ENCODE measurements at places on chromosomes 5 and 9.

- no peak for DNase-seq
Observed at GRCh38 chr5:96252596-96252995, 180.5 kb downstream of the PCSK1 start.

DNA sequence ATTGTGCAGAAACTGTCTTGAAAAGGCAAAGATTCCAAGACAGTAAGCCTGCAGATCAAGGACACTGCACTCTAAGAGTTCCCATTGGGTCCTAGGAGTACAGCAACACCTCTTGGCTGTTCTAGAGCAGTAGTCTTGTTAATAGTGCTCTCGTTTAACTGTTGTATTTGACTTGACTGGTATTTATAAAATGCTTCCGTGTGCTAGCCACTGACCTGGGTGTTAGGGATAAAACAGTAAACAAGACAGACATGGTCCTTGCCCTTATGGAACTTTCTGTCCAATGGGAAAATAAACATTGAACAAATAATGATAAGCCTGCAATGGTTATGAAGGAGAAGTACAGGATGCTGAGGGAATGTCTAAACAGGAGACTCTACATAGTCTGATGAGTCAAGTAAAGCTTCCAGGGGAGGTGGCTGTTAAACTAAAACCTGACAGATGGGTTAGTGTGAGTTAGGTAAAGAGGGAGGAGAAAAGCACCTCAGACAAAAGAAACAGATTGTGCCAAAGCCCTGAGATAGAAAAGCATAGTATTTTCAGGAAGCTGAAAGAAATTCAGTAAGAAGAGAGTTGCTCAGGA is 33.3 kb downstream of the TDRD7 start:
- no peak for DNase-seq

GRCh38 chr5:124677374-124678351 is 68.8 kb downstream of the ZNF608 start:
- DNase-seq, result peak; percentile 25

DNA sequence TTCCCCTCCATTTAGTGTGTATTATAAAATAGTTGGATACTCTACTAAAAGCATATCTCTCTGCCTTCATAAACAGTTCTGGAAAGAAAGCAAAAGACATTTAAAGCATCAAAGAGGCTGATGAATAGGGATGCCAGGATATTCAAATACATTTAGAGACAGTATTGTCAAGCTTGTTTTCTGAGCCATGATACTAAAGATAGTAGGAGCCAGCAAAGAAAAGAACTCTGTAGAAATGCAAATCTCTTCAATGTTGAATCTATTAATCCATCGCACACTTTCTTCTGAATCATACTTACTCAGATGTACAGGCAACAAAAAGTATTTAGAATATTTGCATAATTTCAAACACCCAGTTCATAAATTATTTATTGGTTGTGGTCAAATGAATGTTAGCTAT is 207.1 kb upstream of the MEF2C start:
- DNase-seq, result no peak

- no peak for DNase-seq
Observed at GRCh38 chr5:145872486-145872885, 328 bp downstream of the GRXCR2 start.

- DNase-seq, result no peak
Observed at GRCh38 chr5:40233268-40233667, 446.4 kb upstream of the PTGER4 start.

DNA sequence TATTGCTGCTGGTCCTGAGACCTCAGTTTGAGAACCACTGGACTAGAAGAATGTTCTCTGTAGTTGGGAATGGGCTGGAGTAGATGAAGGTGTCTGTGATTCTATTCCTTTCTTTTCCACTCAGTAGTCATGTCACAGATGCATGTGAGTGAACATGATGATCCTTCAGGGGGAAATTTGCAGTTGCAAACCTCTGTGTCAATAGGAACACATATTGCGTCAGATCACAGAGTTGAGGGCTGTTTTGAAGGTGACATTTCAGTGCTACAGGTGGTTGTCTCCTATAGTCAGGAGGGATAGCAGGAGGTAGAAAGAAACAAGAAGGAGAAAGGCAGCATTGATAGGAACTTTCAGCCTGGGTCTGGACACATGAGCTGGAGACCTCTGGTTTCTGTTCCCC is 239.3 kb downstream of the ARHGEF28 start:
- DNase-seq, result no peak

DNA sequence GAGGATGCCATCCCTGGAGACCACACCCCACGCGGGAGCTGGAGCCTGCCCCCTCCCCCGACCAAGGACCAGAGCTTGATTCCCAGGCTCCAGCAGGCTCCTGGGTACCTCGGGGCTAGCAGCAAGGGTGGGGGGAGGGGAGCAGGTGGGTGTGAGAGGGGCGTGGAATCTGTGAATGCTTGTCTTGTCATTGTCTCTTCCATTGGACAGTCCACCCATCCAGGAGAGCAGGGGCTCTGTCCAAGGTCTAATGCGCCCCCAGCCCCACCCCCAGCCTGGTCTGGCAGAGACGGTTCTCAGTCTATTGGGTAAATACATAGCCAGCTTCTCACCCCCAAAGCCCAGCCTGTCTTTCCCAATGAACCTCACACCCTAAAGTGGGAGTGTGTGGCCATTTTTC is 22.8 kb downstream of the URM1 start:
- no peak for DNase-seq

DNA sequence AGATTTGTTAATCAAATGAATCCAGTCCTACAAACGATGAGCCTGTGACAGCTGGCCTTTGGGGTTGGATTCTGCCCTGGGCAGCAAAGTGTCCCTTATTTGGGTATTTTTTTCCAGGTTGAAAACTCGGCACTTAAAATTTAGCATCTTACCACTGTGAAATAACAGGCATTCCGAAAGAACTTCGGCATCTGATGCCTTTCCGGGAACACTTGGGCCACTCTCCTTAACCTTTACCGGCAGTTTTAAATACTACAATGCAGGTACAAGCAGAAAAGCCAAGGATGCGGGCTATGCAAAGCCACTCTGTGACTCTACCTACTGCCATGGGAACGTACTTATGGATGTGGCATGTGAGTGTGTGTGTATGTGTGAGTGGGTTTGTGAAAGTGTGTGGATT is 1.0 kb upstream of the RASGRF2 start:
- no peak for DNase-seq

DNA sequence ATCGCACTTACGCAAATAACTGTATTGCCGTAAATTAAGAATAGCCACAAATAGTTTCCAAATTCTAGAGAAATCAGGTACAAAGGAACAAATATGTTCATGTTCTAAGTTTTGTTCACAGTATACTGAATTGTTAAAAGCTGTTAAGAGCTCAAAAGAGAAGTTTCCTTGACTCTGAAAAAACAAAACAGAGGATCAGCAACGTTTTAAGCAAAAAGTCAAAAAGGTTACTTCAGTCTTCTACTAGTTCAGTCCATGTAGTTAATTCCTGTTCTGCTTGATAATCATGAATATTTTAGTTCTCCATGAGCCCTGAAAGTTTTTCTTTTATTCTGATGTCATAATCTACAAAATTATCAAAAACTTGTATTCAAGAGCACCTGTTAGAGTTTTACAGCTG is 128.6 kb upstream of the MAST4 start:
- no peak for DNase-seq
